ENCODE measurements at places on chromosomes 5 and 9. TPM values are rescaled to one million over a fixed set of nuclear protein-coding genes. Genes with fewer than 3 reads are reported as not detected.

GRCh38 chr5:32612134-32612888 lies 27.0 kb downstream of the SUB1 start:
- DNase-seq = no peak

- DNase-seq = no peak
Observed at GRCh38 chr5:111392181-111392580, 120.2 kb downstream of the STARD4 start.

DNA sequence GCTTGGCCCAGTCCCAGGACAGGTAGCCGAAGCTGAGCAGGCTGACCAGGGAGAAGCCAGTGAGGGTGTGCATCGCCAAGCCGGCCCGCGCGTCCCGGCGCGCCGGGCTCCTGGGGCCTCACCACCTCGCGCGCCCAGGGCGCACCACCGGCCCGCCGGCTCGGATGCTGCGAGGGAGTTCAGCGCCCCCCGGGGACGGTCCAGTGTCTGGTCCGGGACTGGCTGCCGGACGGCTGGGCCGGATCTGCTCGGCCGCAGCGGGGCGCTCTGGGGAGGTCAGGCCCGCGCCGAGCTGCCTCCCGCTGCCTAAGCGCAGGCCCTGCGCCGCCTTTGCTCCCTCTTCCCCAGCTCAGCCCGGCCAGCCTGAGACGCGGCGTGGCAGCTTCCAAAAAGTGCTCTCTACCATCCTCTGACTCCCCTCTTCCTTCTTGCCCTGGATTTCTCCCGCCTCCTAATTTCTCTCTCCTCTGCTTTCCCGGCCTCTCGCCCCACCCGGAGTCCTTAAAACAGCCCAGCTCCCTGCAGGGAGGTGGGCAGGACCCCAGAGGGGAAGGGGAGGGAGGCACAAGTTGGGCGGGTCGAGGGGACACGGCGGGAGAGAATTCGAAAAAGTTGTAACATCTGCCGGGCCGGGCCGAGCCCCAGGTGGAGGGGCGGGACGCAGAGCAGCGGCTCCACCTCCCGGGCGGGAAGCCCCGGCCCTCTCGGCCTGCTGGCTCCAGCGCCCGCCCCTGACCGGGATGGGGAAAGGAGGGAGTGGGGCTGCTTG lies at the start of gene ARSI:
Gene ARSI (minus strand): TSS at position 605 of the 769 bp plus-strand sequence. CDS start 532 bp downstream, at position 73.
- DNase-seq = no peak

DNA sequence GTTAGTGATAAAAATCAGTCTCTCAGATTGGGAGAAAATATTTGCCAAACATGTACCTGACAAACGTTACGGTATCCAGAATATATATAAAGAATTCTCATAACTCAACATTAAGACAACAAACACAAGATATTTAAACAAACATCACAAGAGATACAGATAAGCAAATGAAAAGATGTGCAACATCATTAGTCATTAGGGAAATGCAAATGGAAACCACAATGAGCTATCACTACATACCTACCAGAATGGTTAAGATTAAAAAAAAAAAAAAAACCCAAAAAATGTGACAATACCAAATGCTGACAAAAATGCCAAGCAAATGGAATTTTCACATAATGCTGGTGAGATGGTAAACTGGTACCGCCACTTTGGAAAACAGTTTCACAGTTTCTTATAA lies 15.4 kb downstream of the CERT1 start:
- DNase-seq = no peak

DNA sequence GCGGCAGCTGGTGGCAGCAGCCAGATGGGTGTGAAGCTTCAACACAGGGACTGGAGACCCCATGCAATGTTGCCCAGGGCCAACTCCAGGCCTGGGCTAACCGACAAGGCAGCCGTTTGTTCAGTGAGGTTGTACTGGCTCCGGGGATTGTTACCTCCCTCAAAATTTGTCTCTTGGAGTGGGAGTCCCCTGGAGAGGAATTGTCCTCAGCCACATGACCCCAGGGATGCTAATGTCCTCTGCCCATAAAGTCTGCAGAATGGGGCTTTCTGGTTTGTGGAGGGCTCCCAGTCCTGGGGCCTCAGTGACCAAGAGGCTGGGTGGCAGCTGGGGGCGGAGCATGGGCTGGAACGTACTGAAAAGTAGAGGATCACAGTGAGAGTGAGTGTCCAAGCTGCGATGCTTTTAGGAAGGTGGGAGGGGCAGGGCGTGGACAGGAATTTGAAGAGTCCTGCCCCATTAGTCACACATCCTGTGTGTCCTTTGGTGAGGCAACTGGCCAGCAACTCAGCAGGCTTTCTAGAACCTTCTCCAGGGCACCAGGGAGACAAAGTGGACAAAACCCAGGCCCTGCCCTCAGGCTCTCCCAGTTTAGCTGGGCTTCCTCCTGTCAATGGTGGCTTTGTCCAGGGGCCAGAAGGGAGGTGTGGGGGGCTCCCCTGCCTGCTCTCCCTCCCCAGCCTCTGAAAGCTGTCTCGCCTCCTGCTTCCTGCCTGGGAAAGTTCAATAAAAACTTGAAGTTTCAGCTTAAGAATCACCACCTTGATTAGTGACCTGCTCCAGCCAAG lies 114.0 kb downstream of the NSG2 start:
- no peak for DNase-seq

Gene DIPK1B
- 247 TPM for total RNA-seq
